ENCODE measurements at places on chromosomes 2 and 18.
A peak's percentile ranks its signal among the peaks of the same experiment; 100 is the strongest.

- DNase-seq, result no peak
Measured at GRCh38 chr2:36326286-36326685, 29.3 kb upstream of the CRIM1 start.

GRCh38 chr2:20661421-20662307, 5.3 kb upstream of the GDF7 start:
- peak; percentile 34 for DNase-seq

GRCh38 chr18:77102259-77103040, 30.1 kb downstream of the MBP start:
- no peak for DNase-seq

- DNase-seq, result no peak
Measured at GRCh38 chr2:236790963-236791362, 221.3 kb downstream of the ACKR3 start.

DNA sequence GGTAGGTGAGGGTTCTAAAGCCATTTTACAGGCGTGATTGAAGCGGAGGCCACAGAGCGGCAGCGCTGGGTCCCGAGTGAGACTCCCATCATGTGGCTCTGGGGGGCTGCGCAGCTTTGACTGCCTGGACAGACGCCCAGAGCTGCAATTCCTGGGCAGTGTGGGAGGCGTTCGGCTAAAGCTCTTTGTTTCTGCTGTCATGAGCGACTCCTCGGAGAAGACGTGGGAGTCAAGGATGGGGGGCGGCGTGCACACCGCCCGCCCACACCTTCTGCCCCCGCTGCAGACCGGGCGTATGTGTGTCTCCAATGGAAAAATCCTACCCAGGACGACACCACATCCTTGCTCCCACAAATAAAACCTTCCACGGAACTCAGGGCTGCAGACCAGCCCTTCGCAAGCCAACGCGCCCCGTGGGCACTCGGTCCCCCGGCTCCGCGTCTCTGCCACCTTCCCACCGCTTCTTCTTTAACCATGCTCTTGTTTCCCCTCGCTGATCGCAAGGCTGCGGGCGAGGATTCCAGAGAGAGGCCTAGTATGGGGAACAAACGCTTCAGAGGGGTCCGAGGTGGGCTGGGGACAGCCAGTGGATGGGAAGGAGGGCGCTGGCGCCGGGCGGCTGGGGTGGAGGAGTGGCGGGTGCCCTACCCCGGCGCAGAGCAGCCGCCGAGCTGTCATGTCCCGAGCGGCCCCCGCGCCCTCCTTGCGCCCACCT, 680 bp upstream of the LBH start:
- DNase-seq, result no peak

DNA sequence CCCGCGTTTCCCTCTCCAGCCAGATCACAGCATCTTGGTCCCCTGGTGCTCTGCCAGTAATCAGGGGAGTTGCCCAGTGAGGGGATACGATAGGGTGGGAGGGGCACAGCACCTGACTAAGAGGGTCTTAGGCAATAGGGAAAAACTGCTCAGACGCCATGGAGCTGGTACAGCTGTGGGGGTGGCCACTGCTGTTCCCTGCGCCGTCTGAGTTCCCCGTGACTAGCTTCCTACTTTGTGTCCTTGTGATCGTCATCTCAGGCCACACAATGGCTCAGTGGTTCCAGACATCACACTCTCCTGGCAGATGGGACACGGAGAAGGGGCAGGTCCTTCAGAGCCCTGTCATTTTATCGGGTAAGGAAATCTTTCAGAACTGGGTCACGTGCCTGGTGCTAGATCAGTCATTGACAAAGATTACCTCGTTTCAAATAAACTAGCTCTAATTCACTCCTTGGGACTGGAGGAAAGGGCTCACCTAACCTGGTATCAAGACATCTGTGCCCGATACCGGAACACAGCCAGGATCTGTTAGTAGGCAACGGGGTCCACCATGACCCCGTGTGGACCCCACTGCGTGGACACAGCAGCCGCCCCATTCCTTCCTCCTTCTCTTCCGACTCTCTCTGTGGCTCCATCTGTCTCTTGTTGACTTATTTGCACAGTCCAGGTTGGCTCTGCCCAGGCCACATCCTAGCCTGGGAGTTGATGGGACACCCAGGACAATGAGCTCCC, 101.6 kb downstream of the PTGR3 start:
- no peak for DNase-seq

DNA sequence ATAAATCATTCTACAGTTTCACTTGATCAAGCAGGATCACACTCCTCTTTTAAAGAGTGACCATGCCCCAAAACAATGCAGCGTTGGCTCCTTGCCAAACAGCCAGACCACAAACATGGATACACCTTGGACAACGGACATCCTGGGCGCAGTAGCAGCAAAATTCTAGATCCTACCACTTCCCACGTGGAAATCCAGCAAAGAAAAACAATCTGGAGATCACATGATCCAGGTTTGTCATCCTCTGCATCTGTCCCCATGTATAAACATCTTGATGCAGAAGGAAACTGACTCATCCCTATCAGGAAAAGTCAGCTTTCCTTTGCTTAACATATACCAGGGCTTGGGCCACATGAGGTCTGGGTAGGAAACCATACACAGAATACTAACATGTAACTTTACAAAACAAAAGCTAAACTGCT, 53.1 kb downstream of the ZNF521 start:
- DNase-seq, result no peak

GRCh38 chr2:15939556-15939853, 845 bp upstream of the MYCN start:
- DNase-seq, result no peak

GRCh38 chr2:200778038-200778437, 33.7 kb upstream of the BZW1 start:
- DNase-seq, result no peak

DNA sequence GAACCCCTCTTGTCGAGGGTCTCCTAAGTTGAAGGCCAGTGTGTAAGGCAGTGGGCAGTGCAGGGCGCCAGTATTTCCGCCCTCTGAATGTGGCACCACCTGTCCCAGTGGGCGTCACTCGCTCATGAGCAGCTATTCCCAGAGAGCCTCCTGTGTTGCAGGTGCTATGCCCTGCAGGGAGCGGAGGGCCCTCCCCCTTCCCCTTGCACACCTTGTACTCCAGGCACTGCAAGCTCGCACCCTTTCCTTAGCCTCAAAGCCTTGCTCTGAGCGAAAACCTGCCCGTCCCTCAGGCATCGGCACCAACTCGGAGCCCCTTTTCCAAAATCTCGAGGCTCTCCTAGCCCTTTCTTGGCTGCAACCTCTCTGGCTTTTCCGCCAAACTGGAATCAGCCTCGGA, 282.7 kb downstream of the AGAP1 start:
- DNase-seq, result no peak

- no peak for DNase-seq
Measured at GRCh38 chr2:230042195-230042594, 26.5 kb downstream of the SLC16A14 start.

GRCh38 chr18:55489034-55489986, 98.7 kb downstream of the TCF4 start:
- DNase-seq, result no peak

DNA sequence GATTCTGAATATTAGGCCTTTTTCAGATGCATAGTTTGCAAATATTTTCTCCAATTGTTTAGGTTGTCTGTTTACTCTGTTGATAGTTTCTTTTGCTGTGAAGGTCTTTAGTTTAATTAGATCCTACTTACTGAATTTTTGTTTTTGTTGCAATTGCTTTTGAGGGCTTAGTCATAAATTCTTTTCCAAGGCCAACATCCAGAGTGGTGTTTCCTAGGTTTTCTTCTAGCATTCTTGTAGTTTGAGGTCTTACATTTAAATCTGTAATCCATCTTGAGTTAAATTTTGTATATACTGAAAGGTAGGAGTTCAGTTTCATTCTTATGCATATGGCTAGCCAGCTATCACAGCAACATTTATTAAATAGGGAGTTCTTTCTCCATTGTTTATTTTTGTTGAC, 404.8 kb downstream of the LNPK start:
- DNase-seq, result no peak
